ENCODE measurements at places on chromosomes 1 and 21.

GRCh38 chr21:35994613-35995012 lies 65.7 kb downstream of the SETD4 start:
- no peak for DNase-seq

DNA sequence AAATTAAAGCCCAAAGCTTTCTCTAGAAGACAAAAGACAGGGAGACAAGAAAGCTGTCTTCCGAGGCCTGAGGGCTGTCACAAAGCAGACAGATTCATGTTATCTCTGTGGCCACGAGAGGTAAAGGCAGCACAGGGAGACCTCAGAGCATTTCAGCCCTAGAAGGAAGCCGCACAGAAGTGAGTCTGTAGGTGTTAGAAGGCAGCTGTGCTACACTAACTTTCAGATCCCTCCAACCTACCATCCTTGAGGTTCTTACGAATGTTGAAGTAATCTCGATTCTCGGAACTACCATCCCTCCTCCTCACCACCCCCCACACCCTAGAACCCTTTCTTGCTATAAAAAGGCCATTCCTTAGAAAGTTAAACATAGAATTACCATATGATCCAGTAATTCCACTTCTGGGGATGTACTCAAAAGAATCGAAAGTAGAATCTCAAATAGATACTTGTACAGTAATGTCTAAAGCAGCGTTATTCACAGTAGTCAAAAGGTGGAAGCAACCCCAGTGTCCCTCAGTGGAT lies 21.5 kb upstream of the LYST start:
- DNase-seq, result peak; percentile 26

- no peak for DNase-seq
These were observed 405.9 kb upstream of the B3GALT2 start for GRCh38 chr1:193592317-193592716.

DNA sequence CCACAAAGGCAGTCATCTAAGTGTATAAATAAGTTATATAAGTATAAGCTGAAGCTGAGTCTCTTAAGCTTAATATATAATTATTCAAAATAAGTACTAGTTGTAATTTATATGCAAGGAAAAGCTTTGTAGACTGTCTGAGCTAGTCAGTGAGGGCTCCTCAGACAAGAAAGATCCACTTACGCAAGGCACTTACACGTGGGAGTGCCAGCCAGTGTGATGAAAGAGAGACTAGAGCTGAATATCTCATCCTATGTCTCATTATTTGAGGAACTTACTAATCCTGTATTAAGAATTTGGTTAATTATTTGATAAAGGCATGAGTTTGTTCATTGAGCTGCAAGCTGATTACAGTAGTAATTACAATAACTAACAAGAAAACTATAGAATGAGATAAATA lies 146.9 kb downstream of the PDE4B start:
- no peak for DNase-seq

- DNase-seq, result no peak
These were observed 11.1 kb downstream of the COL18A1 start for GRCh38 chr21:45415943-45416611.

- DNase-seq, result no peak
These were observed 43.0 kb upstream of the CCDC190 start for GRCh38 chr1:162904023-162904422.

- no peak for DNase-seq
These were observed 31.6 kb upstream of the DNAJC6 start for GRCh38 chr1:65277605-65278347.

DNA sequence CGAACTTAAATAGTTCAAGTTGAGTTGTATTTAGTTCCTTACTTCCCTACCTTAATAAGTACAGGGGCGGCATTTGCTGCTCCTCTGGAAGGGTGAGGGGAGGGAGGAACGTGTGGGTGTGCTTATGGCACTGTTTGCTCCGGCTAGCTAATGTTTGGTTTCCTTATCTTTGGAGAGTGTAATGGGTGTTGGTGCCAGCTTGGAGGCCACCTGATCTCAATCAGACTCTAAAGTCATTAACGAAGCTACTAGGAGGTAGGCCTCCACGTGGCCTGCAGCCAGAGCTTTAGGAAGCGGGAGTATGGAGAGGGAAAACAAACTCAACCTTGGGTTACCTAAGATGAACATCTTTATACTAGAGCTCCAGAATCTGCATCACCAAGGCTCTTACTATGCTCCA lies 43.0 kb upstream of the RAP1A start:
- no peak for DNase-seq

DNA sequence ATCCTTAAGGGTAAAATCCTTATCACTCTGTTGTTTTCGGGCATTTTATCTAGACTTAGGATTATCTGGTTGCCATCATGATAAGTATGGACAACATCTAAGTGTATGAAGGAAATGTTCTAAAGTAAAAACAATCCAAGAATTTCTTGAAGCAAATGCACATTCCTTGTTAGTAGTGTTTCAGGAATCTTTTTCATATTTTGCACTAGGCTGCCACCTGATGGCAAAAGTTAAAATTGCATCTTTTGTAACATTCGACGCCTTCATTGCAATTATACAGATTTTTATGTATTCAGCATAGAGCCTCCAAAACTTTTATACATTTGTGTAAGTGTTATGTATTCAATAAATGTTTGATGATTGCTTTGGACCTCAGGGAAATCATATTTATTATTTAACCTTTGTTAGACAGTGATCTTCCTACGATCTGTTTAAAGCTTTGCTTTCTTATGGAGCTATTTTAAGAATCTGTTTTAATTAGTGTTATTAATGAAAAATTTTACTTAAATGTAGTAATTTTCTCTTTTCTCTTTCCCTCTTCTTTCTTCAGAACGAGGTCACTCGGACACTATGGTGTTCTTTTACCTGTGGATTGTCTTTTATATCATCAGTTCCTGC lies 49.4 kb upstream of the KIAA1614 start:
- DNase-seq, result no peak

GRCh38 chr1:85078903-85079302 lies 30.6 kb upstream of the MCOLN3 start:
- DNase-seq, result no peak

DNA sequence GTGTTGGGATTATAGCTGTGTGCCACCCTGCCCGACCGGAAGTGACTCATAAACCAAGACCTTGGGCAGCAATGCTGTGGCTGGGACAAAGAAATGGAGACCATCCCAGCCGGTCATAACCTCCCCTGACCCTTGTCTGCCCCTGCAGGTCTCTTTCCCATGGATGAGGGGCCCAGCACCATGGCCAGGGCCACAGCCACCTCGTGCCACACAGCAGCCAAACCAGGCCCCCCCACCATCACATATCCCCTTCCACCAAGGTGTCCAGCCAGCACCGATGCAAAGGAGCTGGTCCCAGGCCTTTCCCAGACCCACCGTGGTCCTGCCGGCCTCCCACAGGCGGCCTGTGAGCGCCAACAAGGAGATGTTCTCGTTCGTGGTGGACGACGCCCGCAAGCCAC lies 42.2 kb downstream of the FHAD1 start:
- no peak for DNase-seq

- DNase-seq, result no peak
These were observed 75.1 kb upstream of the PGBD5 start for GRCh38 chr1:230501242-230501641.

- DNase-seq, result no peak
These were observed 4.9 kb upstream of the NPL start for GRCh38 chr1:182784556-182785171.

GRCh38 chr1:26921126-26921539 lies 410 bp upstream of the NUDC start:
- no peak for DNase-seq

DNA sequence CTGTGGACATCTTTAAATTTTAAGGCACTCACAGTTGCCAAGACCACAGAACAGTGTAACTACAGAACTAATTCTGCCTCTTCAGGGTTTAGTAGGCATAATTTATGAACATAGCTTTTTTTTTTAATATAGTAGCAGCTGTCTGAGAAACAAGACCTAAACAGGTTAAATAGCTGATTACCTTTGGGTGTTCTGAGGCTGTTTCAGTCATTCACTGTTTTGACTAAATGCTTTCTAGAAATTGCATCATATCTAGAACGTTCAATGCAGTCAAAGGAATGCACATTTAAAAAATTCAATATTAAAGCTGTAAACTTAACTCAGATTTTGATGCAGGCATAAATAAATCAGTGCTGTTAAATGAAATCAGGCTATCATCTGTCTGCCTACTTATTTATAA lies 101.6 kb downstream of the BRINP3 start:
- DNase-seq, result no peak

All from T-cell (primary cell).